ENCODE measurements at places on chromosomes 6 and 20.

- DNase-seq, result no peak
Measured at GRCh38 chr6:15336900-15337560, 91.2 kb downstream of the JARID2 start.

- peak; percentile 41 for DNase-seq
Measured at GRCh38 chr6:44456070-44456965, 68.8 kb downstream of the CDC5L start.

- DNase-seq, result no peak
Measured at GRCh38 chr6:90083891-90084290, 189.6 kb downstream of the GJA10 start.

GRCh38 chr6:154754152-154754551, 20.9 kb downstream of the SCAF8 start:
- DNase-seq, result no peak

- no peak for DNase-seq
Measured at GRCh38 chr6:125421836-125422235, 120.1 kb upstream of the HDDC2 start.

DNA sequence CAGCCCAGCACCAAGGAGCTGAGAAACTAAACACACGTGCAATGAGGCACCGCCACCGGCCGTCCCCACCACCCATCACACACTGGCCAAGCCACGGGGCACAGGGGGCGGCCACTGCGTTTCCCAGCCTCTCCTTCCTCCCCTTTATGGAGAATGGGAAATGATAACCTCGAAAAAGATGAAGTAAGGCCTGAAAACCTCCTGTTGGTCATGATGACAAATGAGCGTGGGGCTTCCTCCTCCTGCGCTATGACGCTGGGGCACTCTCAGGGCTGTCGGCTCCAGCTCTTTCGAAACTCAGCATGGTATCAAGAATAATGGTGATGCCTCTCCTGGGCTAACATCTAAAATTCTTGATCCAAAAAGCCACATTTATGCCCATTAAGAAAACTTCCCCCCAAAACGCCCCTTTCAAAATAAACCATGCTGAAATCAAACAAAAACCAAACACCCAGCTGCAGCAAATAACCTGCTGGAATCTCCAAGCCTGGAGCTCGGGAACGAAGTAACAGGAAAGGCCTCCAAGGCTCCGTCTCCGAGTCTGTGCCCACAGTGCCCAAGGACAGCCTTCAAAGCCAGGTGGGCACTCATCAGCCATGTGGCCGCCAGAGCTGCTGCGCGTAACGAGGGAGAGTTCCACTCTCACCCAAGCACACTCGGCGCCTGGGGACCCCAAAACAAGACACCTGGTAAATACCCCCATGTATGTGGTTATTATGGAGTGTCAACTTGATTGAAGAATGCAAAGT, 50.0 kb downstream of the TAF4 start:
- no peak for DNase-seq

GRCh38 chr20:41038878-41039404, 10.3 kb downstream of the TOP1 start:
- DNase-seq, result no peak

DNA sequence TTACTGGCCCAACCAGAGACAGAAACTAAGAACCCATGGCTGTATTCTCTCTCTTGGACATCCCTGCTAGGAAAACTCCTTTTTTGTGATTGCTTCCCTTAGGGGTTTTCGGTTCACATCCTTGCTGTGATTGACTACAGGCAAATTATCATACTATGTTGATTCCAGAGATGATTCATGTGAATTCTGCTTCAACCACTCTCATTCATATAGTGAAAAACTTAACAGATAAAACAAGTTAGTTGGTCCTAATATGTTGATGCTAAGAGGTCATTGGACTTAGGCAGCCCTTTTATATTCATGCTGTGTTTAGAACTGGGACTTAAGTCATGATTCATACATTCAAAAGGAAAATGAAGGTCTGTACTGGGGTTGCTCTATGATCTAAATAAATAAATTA, 76.9 kb upstream of the CCN2 start:
- no peak for DNase-seq

- no peak for DNase-seq
Measured at GRCh38 chr6:83546636-83547035, 34.3 kb downstream of the PRSS35 start.

GRCh38 chr6:12335717-12336116, 45.6 kb downstream of the EDN1 start:
- no peak for DNase-seq

GRCh38 chr6:31620586-31621319, at the start of gene PRRC2A:
Gene PRRC2A (plus strand): TSS chr6:31620715. CDS start chr6:31622790, 2,075 bp downstream.
- peak; percentile 76 for DNase-seq

DNA sequence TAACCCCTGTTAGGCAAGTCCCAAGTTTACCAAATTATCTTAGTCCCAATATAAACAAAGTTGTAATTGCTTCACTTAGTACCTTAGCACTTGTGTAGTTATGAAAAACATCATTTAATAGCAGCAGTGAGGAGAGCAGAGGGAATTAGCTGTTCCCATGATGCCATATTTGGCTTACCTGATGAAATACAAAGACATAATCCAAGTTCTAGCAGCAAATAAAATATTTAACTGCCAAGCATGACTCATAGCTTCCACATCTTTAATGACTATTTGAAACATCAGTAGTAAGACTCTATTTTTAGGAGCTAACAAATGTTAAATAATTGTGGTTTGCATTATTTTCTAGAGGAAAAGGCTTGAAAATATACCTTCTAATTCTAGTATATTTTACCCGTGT, 94.0 kb upstream of the MCHR2 start:
- DNase-seq, result no peak

GRCh38 chr6:30744054-30744805, at the start of gene IER3:
Gene IER3 (minus strand): TSS chr6:30744547. CDS start chr6:30744518, 29 bp downstream.
- peak; percentile 63 for DNase-seq

GRCh38 chr6:46138281-46138680, 8.5 kb downstream of the ENPP4 start:
- no peak for DNase-seq

GRCh38 chr20:14716351-14716801, 379.0 kb upstream of the FLRT3 start:
- DNase-seq, result no peak

DNA sequence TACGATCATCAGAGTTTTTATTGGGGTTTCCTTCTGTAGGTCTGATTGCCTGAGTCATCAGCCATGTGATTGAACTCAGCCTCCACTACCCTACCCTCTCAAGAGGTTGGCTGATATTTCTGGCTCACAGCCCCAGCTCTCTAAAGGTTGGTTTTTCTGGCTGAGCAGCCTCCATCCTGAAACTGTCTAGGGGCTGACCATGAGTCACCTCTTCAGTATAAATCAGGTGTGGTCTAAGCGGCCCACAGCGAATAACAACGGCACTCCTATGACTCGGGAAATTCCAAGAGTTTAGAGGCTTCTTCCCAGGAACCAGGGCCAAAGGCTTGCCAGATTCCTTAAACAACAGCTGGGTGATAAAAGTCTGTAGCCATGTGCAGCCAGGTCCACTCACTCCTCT, 115.5 kb downstream of the SOD2 start:
- DNase-seq, result no peak

GRCh38 chr20:62120990-62121775, 1.1 kb upstream of the LSM14B start:
- DNase-seq, result peak; percentile 58

DNA sequence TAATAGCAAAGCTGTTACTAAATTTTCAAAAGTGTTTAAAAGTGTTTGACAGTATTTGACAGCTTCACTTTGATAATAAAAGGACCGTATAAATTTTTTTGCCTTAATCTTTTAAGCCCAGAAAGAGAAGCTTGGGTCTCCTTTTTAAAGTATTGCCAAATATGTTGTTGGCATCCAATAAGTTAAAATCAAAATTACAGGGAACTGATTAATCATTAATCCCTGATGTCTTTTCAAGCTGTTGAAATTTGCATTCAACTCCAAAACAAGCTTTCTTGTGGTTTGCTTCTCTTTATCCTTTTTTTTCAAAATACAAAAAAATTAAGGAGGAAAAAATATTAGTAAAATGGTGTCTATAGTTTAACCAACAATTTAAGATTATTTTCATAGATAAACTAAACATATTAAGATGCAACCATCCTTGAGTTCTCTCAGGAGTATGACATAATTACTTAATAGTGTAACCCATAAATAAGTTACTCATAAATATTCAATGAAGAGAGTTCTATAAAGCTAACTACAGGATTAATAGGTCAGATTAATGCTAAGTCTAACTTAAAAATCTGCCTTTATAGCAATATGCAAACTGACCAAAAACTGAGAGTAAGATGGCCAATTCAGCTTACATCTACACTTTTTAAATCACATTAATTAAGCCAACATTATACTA, 27.0 kb upstream of the CALHM6 start:
- no peak for DNase-seq

DNA sequence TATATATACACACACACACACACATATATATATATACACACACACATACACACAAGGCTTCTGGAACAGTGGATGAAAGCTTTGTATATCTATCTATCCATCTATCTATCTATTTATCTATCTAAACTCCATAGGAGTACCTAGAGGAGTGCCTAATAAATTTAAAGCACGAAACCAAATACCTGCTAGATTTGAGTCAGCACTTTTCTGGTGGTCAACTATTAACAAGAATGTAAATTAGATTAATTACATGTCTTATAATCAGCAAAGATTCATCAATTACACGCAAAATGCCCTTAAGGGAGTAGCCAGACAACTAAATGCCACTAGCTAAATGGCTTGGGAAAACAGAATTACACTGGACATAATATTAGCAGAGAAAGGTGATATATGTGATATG, 26.6 kb downstream of the HLA-A start:
- DNase-seq, result no peak

DNA sequence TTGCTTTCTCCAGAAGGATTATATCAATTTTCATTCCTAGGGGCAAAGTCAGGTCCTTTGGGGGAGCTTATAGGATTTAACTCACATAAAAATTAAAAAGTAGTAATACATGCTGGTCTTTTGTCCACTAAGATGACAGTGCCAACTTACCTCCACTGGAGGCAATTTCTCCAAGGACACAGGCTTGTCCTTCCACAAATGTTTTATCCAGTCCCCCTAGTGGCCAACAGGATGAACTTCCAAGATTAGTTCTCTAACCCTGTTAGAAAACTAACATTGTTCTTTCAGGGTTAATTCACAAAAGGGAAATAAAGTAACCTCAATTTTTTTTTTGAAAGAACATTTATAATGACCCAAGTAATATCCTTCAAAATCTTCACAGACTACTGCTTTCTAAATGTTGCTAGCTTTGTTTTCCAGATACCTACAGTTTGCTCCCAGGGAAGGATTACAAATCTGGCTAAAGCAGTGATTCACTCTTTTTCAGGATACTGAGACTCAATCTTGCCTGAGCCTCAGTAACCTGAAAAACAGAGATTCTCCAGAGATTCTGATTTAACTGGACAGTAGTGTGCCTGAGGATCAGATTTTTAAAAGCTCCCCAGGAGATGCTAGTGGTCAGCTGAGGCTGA, 31.7 kb upstream of the UBR2 start:
- DNase-seq, result peak; percentile 47

GRCh38 chr20:52826722-52827121, 145.4 kb upstream of the TSHZ2 start:
- no peak for DNase-seq

- no peak for DNase-seq
Measured at GRCh38 chr6:154950979-154951344, 44.2 kb upstream of the TIAM2 start.

GRCh38 chr6:16295060-16295459, 56.7 kb downstream of the GMPR start:
- no peak for DNase-seq

DNA sequence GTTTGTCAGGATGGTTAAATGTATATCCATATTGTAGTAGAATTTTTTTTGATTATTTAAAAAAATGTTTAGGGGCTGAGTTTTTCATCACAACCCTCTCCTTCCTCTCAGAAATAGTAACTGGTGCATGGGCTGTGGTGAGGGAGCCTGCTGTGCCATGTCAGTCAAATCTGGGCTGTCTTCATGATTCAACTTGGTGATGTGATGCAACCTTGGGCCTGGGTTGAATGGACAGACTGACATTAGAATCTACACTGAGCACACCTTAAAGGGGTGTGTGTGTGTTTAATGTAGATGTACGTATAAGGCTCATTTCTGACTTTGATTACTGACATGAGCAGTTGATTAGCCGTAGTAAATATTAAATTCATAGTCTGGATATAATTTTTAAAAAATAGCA, 3.7 kb downstream of the TJAP1 start:
- no peak for DNase-seq

- DNase-seq, result no peak
Measured at GRCh38 chr20:44703183-44703925, 11.8 kb upstream of the CCN5 start.

DNA sequence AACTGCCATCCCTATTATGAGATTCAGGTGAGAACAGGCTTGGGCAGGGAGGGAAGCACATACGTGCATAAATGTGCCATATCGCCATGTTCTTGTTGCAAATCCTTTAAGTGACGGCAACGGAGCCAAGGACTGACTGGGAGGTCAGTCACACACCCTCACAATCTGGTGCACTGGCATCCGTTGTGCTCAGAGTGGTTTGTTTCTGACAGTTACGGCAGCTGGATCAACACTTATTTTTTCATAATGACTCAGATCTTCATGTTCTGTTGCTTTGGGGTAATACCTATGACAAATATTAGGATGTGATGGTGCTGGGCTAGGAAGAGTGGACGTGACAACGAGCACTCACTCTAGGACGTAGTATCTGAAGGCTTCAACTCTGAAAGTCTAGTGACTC, 56.2 kb upstream of the PREP start:
- DNase-seq, result no peak

- no peak for DNase-seq
Measured at GRCh38 chr6:20061952-20062351, 150.3 kb downstream of the MBOAT1 start.

DNA sequence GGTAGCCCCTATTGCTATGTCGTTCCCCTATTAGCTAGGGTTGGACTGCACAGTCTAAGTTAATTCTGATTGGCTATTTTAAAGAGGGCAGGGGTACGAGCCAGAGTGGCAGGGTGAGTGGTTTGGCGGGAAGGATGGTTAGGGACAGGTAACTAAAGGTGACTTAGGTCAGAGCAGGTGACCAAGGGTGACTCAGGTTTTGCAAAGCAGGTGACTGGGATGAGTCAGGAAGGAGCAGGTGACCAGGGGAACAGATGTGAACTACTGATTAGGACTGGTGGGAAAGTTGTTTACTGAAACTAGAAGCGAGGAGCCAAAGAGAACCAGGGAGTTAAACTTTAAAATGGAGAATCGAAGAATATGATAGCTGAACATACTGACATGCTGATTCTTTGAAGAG, 295.2 kb downstream of the GJA1 start:
- DNase-seq, result no peak

DNA sequence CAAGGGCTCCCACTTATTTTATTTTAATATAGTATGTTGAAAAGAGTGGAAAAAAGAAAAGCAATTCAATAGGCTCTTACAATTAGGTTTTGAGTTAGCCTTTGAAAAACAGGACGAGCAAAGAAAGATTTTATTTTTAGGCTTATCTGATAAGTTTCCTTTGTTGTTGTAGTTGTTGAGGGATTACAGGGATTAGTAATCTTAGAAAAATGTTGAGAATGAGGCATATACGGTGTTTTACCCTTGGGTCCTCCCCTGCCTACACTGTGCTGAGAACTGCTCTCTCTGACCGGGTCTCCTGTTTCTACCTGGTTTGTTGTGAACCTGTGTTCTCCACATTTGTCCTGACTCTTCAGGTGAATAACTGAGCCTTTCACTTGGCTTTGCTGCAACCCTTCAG, 16.7 kb downstream of the TRAPPC3L start:
- no peak for DNase-seq

- DNase-seq, result no peak
Measured at GRCh38 chr20:33673114-33673409, 1.2 kb downstream of the NECAB3 start.

GRCh38 chr6:49054311-49054710, 408.7 kb downstream of the MMUT start:
- no peak for DNase-seq

Data from HL-60 (cell line).